ENCODE measurements at places on chromosomes 5 and 9.

- no peak for DNase-seq
Measured at GRCh38 chr9:93133681-93134014, 403 bp downstream of the NINJ1 start.

GRCh38 chr9:126988857-126989256 lies 74.3 kb downstream of the RALGPS1 start:
- no peak for DNase-seq

DNA sequence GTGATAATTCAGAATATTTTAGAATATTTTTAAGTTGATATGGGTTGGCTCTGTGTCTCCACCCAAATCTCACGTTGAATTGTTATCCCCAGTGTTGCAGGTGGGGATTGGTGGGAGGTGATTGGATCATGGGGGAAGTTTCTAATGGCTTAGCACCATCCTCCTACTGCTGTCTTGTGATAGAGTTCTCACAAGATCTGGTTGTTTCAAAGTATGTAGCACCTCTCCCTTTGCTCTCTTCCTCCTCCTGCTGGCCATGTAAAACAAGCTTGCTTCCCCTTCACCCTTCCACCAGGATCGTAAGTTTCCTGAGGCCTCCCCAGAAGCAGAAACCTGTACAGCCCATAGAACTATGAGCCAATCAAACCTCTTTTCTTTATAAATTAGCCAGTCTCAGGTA lies 214.6 kb upstream of the C9orf72 start:
- no peak for DNase-seq

GRCh38 chr9:68685770-68686169 lies 19.3 kb upstream of the PIP5K1B start:
- DNase-seq: peak; percentile 78

DNA sequence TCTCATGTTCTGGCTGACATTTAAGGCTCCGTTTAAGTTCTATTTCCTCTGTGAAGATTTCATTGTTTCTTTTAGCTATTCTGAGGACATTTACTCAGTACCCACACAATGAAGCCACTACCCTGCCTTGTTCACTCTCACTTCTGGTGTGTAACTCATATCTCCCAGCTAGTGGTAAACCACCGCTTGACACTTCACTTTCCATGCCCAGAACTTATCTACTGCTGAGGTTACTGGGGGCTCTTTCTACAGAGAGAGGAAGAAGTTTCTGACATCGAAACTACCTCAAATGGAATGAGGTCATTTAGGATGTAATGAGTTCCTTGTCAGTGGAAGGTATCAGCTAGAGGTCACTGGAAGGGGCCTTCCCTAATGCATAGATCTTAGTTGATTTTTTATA lies 501.5 kb downstream of the DMAC1 start:
- DNase-seq: peak; percentile 89

DNA sequence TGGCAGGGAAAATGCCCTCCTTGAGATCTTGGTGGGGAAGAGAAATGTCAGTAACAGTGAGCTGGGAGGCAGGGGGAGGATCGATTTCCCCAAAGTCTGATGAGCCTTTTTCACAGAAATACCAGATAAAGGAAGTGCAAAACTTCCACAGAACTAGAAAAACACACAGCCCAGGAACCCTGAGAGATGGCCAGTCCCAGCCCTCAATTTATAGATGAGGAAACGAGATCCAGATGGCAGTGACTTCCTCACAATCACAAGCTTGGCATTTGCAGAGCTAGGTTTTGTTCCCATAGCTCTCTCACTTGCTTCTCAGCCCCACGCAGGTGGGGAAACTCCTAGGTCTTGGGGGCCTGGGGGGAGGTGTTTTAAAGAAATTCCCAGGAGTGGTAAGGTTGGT lies 3.8 kb upstream of the GGTA1 start:
- DNase-seq: no peak

DNA sequence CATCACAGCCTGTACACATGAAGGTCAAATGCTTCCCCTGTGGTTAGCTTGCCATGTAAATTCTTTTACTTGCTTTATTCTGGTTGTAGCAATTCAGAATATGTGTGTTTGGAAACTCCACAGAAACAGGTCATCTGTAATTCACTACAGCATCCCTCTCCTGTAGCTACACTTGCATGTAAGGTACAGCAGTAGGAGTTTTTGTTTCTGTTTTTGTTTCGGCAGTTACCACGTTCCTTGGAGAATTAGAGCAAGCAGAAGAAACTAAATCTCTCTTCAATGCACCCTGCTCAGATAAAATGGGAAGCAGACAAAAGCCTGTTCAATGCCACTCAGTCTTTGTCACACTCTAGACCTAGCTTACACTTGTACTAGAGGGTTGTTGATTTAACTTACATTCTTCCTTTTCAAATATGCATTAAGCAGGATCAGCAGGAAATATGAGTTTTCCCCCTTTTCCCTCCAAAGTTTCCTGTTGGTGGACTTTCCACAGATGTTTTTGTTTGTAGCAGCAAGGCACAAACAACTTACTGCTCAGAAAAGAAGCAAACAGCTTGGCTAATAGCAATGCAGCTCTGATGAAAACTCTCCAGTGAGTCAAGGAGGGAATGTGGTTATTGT lies 80.9 kb downstream of the YIPF5 start:
- peak; percentile 47 for DNase-seq

- DNase-seq: no peak
Measured at GRCh38 chr5:122715095-122715494, 59.8 kb upstream of the SNX2 start.

DNA sequence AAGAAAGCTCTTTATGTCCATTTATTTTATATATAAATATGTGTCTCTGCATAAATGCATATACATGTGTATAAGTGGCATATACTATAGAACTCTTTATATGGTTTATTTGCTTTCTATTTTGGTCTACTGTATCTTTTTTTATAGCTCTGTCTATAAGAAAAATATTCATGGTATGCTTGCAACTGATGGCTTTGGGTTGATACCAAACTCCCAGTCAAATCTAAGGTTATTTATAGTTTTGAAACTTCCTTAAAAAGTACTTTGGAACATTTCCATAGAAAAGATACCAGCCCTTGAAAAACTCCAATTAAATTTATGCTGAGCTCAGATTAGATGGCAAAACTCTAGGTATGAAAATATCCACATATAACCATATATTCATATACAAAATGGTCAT lies 120.0 kb upstream of the KLF9 start:
- no peak for DNase-seq

DNA sequence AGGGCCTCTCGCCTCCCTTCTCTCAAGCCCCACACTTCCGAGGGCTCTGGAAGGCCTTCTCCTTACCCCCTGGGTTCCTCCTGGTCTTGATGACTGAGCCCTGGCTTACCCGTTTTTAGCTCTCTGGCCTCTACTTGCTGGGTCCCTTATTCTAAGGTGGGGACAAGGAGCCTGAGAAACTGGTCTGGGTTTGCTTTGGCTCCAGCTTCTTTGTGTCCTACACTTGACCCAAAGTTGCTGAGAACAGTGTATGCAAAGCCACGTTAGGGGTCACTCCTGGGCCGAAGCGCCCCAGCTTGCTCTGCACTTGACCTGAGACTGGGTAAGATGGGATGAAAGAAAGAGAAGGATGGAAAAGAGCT lies 788 bp downstream of the ZNF346 start:
- DNase-seq: peak; percentile 22

DNA sequence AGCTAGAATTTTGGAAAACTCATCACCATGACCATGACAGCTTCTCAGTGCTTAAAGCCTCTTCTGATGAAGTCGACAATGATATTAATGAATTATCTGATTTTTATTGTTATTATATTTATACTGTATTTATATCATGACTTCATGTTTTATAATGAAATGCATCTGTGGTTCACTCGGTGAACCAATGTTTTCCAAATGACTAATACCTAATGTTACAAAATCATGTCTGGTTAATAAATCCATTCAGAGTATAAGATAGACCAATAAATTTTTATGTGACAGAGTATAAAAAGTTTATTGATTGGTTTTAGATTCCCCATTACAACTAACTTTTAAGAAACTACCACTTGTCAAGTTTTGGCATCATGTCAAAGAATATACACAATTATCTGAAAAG lies 416.5 kb downstream of the MLLT3 start:
- no peak for DNase-seq

- no peak for DNase-seq
Measured at GRCh38 chr5:11324521-11325289, 563.7 kb upstream of the DAP start.

- DNase-seq: no peak
Measured at GRCh38 chr5:2335733-2336515, 415.6 kb downstream of the IRX2 start.

DNA sequence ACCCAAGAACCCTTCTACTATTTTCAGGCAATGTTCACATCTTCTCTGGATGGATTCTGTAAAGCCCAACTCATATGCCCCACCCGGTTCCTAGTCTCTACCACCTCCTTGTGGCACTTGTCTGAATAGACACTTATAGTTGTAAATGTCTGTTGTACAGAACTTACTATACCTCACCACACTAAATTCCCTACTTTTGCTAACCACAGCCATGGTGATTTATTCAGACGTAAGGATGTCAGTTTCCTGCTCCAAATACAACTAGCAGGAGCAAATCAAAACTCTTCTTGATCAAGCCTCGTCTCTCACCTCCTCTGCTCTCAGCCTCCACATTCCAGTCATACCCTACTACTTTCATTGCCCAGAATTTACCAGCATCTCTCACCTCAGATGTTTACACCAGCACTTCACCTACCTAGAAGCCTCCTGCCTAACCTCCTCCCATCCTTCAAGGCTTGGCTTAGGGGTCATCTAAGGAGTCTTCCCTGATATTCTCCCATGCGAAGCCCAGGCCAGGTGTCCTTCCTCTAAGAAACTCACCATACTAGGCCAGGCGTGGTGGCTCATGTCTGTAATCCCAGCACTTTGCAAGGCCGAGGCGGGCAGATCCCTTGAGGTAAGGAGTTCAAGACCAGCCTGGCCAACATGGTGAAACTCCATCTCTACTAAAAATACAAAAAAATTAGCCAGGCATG lies 75.5 kb downstream of the MAPKAP1 start:
- DNase-seq: peak; percentile 77

DNA sequence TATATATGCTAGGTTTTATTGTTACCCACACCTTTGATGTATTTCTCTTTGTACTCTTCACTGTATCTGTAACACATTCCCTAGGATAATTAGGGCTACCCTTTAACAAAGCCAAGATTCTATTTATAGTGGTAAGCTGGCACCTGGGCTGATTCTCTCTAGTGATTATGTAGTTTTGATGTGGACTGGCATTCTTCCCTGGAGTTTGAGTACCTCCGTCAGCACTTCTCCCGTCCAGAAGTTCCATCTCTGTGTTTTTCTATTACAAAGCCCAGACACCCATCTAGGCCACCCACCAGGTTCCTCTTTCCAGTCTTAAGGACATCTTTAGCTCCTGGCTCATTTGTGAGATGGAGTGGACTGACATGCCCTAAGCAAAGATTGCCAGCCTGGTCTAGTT lies 55.9 kb upstream of the CDKN2B start:
- DNase-seq: no peak

- DNase-seq: no peak
Measured at GRCh38 chr9:5040730-5041389, 55.8 kb downstream of the JAK2 start.

- peak; percentile 60 for DNase-seq
Measured at GRCh38 chr9:33158843-33159776, 8.0 kb downstream of the B4GALT1 start.

GRCh38 chr5:60248901-60249300 lies 355.4 kb upstream of the PDE4D start:
- DNase-seq: peak; percentile 78
